ENCODE measurements at places on chromosomes 3 and 15.

DNA sequence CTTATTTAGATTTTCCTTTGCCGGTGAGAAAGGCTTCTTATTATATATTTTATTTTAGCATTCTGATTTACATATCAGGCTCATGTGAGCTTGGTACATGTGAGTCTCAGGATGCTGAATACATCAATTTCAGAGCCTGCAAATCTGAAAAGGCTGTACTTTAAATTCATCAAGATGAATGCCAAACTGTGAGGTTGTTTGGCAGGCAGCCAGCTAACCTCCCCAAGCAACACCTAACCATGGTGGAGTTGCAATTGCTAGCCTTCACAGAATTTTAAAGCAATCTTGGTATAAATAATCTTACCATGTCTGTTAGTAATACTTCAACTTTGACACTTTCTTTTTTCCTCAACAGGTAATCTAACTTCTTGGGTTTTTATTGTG, 252.5 kb downstream of the CDIN1 start:
- no peak for DNase-seq

- DNase-seq, result peak; percentile 20
Observed at GRCh38 chr3:176430244-176431037, 766.8 kb downstream of the TBL1XR1 start.

GRCh38 chr3:13046569-13047274, 26.5 kb downstream of the IQSEC1 start:
- no peak for DNase-seq

DNA sequence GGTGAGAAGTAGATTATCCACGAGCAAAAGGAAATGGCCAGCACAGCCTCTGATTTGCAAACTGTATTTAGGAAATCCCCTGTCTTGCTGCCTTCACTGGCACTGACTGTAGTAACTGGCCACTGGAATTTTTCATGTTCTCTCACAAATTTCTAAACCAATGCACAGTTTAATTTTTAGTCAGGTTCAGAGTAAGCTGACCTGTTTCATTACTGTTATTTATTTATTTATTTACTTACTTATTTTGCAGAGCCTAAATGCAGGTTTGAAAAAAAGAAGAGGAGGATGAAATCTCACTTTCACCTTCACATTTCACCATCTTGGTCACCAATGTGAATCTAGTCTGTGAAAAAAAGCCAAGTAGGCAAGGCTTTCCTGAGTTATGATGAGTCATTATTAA, 291.0 kb downstream of the PLOD2 start:
- no peak for DNase-seq

DNA sequence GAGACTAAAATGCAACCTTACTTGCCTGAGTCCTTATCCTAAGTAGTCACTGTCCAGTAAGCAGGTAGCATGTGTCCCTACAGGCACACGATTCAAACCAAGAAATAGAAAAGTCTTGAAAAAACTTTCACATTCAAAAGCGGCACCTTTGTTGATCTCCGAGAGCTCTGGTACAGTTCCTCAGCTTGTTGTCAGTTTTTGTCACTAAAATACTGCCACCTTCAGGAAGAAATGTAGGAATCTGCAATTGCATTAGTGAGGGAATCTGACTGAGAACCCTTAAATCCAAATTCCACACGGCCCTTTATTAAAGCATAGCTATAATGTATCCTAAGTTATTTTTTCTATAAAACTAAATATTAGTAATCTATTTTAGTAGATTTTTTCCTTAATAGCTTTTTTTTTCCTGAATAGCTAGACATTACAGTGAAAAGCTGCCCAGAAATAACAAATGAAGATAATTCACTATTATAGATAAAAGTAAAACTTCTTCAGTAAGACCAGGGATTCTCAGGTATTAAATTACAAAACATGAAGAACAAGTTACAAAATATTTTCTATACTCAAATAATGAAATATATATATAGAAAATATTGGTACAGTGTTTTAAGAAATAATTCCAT, 44.0 kb downstream of the CCDC54 start:
- peak; percentile 11 for DNase-seq

GRCh38 chr3:135896613-135897012, 68.9 kb upstream of the PPP2R3A start:
- DNase-seq, result no peak
